ENCODE measurements at places on chromosomes 12 and 14.

- DNase-seq: no peak
Measured at GRCh38 chr12:74981541-74981940, 228.1 kb downstream of the KCNC2 start.

DNA sequence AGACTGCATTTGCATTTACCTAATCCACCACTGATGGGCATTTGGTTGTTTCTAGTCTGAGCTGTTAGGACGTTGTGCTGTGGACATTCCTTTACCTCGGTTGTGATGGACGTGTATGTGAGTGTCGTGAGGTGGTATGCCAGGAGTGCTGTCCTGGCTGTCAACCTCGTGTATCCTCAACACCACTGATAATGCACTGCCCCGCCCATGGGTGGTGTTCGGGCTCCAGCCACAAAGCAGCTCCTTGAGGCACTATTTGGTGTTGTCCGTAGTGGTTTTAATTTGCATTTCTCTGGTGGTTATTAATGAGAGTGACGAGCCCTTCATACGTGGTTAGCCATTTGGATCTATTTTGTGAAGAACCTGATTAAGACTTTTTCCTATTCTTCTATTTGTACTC lies 87.6 kb downstream of the PPP2R5C start:
- no peak for DNase-seq

DNA sequence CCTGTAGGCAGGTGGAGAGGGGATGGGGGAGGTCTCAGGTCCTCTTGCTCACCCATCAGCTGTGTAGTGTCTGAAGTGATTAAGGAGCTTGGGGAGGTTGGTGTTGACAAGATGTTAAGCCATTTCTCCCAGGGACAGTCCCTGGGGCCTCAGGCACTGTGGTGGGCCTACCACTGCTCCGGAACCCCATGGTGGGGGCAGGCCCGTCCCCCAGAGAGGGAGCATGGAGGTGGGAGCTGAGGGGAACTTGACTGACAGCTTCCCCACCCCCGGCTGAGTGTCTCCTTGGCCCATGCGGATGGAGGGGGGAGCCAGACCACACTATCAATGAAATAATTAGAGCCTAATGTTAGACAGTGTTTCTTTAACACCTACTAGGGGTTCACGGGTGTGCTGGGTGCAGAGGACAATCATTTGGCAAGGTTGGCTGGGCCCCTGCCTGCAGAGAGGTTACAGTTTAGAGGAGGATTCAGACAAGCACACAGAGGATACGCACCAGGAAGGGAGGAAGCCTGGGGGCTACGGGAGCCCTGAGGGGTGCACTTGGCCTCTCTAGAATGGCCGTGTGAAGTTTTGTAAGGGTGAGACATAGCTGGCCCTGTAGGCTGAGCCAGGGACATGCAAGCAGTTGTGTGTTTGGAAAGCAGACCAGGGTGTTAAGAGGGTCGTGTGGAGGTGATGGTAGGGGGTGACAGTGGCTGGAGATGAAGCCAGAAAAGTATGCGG lies 19.3 kb upstream of the KRT80 start:
- DNase-seq: no peak

GRCh38 chr12:130438243-130438620 lies 100.5 kb downstream of the PIWIL1 start:
- DNase-seq: no peak

DNA sequence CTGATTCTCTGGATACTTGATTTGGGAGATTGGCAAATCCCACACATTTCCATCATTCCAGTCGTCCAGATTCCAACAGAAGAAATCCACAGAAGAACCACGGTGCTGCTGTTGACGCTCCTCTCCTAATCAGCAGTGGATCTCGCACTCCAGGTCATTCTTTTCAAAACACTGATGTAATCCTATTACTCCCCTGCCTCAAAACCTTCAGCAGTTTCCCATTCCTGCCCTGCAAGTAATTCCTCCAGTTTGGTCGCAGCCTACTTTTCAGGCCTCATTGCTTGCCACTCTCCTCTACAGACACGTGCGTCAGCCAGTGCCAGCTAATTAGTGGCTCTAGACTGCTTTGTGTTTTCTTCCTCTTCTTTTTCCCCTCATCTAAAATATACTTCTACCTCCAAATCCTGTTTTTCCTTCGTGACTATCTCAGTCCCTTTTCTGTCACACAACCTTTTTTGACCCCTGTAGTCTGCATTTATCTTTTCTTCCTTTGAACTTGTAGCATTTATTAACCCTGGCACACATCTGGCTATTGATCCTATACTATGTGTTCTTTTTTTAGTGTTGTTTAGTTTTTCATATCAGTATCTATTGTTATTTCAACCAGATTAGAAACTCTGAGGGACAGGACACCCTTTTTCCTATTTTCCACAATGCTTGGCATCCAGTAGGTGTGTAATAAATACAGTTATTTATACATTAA lies 36.8 kb downstream of the PRORP start:
- no peak for DNase-seq

DNA sequence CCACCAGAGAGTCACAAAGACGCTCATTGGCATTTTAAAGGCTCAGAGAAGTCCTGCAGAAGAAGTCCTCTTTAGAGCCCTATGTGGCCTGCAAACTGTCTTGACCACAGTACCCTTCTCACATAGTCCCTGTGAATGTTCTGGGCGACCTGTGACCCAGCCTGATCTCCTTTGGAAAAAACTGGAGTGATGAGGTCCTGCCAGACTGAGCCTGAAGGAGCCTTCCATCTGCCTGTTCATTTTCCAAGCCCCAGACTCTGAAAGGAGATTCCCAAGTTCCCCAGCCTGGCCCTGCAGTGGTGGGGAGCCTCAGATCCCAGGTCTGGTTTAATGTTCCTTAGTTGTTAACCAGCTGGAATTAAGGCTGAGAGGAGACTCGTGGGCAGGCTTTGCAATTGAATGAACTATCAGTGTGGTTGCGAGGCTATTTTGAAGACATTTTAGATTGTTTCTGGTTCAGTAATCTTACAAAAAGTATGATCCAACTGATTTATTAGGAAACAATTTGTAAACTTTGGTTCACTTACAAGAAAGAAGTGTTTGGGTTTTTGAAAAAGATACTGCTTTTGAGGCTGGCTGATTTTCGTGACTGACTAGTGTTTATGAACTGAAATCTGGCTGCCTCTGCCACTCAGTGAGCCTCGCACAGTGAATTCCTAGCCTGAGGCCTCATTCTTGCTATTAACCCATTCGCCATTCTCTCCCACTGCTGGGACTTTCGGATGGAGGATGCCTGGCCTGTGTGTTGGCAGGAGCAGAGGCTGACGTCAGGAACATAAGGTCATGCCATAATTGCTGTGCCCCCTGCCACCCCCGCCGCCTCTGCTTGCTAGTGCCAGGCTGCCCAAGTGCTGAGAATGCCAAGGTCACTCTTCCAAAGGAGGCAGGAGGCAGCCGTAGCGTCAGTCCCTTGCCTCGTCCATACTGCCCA lies 249.0 kb downstream of the CACNA1C start:
- no peak for DNase-seq

- no peak for DNase-seq
Measured at GRCh38 chr14:34937442-34937841, 45.4 kb upstream of the SRP54 start.

All from C1 segment of cervical spinal cord (tissue), 14 donors.